NCI-H2171 (cell line): ENCODE measurements at places on chromosomes 5 and 9.

DNA sequence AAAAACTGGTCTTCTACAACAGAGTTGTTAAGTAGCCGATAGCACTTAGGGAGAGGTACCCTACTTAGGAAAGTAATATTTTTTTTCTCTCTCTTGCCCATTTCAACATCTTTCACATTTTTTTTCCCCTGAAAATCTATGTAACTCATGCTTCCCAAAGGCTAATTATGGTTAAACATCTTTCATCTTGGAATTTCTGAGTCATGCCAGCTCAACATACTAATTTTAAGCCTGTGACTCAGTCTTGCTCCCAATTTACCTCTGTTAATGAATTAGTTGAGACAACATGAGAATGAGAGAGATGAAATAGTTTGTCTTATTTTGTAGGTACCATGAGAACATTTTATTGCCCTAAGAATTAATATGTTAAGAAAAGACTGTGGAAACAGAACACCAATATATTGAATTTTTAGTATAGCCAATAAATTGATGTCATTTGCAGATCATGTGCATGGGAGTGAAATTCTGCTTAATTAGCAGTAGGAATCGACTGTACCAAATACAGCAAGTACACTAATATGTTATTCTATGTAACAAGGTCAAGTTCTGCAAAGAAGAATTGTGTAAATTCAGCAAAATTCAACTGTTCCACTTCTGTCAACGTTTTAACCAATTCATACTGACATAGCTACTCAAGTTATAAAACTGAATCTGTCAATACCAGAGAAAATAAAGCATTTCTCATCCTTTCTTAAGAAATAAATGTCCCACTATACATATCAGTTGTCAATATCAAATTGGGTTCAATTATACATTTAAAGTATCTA, 550.0 kb downstream of the PTPRD start:
- DNase-seq: no peak

- DNase-seq: no peak
These were observed 44.4 kb upstream of the GPR21 start for GRCh38 chr9:122988920-122989621.

DNA sequence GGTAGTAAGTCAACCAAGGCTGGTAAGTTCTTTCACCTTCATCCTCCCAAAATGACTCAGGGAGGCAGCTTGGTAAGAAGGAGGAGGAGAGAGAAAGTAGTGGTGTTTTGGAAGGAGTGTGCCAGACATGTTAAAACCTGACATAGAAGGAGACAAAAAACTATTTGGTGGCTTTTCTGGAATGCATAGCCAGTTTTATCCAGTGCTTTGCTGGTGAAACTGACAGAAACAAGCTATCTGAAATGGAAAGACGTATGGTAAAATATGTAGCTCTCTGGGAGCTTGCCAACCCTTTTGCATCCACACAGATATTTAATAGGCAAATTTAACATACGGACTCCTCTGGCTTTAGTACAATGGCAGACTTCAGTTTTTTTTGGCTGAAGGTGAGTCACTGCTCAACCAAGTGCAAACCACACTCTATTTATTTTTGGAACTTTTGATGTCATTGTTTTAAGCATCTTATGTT, 45.4 kb downstream of the RAB14 start:
- DNase-seq: no peak

DNA sequence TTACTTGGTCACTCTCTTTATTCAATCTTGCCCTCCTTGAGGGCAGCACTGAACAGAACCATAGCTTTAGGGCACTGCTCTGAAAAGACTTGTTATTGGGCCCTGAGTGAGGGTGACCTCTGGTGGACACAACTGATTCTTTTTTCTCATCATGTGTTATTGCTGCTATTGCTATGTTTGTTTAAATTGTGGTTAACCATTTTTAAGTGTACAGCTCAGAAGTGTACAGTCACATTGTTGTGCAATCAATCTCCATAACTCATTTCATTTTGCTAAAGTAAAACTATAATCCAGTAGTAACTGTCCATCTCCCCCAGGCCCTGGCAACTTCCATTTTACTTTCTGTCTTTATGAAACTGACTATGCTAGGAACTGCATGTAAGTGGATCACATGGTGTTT, 351.1 kb upstream of the RIOK2 start:
- no peak for DNase-seq

GRCh38 chr5:159660401-159660800, 255.9 kb upstream of the ADRA1B start:
- DNase-seq: no peak

GRCh38 chr5:73763300-73764032, 137.5 kb downstream of the ARHGEF28 start:
- DNase-seq: no peak

- DNase-seq: no peak
These were observed 1.2 kb upstream of the SMARCA2 start for GRCh38 chr9:2013743-2014475.

GRCh38 chr5:128014578-128014977, 69.0 kb upstream of the SLC12A2 start:
- no peak for DNase-seq

DNA sequence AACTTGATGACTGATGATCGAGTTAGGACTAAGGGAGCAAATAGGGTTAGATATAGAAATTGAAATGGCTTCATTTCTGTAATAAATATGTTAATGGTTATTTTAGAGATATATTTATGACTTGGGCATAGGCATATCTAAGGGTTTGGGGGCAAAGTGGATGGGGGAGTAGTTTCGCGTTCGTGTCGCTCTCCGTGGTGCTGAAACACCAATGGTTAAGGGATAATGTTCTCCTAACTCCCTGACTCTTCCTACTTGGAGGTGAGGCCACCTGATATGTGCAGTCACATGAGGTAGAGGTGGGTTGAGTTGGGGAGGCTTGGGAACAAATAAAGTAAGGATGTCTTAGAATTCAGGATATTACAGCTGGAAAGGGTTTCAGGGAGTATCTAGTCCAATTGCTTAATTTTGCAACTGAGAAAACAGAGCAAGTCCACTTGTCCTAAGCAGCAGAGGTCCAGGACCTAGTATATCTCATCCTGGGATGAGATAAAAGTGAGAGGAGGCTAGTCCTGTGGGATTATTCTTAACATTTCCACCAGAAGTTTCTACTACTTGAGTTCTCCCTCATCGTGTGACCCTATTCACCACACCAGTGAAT, 44.0 kb upstream of the MAP1B start:
- DNase-seq: no peak

DNA sequence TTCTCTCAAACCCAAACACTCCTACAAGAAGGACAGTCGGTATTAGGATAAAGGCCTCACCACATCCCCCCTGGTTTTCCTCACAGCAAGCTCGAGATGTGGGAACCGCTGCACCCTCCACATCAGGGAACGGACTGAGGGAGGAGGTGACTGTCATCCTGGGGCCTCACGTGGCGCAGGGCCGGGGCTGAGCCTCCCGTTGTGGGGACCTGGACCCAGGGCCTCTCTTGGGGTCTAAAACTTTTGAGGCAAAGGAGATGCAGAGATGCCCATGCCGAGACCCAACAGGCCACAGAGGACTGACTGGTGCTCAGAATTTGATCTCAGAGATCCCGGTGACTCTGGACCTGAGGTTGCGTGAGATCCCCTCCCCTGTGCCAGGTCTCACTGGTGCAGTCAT, 72.7 kb downstream of the MRPL36 start:
- DNase-seq: no peak

DNA sequence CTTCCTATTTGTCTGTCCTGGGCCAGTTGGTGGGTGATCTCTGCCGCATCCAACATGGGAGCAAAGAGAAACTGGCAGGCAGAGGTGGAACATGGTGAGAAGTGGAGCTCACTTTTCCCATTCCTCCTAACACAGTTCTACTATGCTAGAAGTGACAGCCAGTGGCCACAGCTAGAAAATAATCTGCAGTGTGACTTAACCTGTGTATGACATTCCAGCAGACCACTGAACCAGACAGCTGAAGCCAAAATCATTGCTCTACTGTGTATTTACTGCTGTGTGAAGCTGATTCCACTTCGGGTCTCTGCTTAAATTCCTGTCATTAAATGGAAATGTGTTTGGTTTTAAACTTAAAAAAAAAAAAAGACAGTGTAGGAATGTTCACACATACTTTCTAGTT, 523.0 kb downstream of the MTRR start:
- no peak for DNase-seq

DNA sequence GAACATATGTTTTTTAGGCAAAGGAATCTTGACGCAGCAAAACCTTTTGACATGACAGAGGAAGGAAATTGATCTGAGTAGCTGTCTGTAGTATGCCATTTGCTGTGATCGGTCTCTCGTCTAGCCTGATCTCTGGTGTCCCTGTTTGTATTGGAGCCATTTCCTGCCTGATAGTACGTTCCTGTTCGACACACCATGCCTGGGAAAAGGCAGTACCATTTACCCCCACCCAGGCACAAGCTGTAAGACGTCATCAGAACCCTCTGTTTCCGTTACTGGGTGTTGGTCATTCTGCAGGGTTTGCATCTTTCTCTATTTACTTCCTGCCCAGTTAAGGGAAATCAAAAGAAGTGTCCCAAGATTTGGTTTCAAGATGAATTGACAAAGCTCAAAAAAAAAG, 129.7 kb downstream of the CEMIP2 start:
- DNase-seq: no peak

- DNase-seq: no peak
These were observed 477.4 kb downstream of the ARHGEF28 start for GRCh38 chr5:74103131-74104023.

GRCh38 chr9:97572892-97573365, 60.2 kb downstream of the TSTD2 start:
- DNase-seq: no peak

DNA sequence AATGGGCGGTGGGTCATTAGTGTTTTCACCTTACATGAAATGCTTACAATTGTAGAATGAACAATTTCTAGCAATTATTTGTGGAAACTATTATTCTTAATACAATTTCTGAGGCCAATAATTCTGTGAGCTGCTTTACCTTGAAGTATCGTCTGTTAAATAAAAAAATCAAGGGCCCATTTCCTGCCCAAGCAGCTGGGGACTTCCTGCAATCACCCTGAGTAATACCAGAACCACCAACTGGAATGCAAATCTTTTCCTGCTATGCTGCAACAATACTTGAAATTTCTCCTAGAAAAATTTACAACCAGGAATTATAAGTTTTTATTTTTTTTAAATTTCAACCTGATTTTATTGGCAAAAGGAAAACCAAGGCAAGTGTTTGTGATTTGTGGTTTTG, 52.6 kb downstream of the ADAMTS16 start:
- no peak for DNase-seq

GRCh38 chr5:13866792-13867191, 77.7 kb downstream of the DNAH5 start:
- DNase-seq: no peak

GRCh38 chr9:23314247-23314646, 511.8 kb downstream of the ELAVL2 start:
- no peak for DNase-seq

- no peak for DNase-seq
These were observed 180.9 kb downstream of the MAPKAP1 start for GRCh38 chr9:125525921-125526631.

- DNase-seq: no peak
These were observed 1816.1 kb upstream of the C9orf72 start for GRCh38 chr9:29389421-29389820.

DNA sequence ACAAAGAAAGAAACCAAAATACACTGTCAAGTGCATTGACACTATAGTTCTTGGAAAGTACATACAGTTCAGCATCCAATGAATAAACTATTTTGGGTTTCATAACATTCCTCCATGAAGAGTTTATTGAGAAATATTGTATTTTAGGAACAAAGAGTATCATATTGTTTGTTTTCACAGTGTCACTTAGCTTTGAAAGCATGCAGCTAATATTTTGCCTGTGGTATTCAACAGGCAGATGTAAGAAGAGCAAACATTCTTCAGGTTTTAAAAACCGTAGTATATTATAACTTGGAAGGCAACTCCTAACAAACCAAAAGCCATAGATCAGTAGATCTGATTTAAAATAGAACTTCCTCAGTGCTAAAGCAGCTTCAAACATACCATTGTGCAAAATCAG, 4.5 kb downstream of the PRELID2 start:
- no peak for DNase-seq

DNA sequence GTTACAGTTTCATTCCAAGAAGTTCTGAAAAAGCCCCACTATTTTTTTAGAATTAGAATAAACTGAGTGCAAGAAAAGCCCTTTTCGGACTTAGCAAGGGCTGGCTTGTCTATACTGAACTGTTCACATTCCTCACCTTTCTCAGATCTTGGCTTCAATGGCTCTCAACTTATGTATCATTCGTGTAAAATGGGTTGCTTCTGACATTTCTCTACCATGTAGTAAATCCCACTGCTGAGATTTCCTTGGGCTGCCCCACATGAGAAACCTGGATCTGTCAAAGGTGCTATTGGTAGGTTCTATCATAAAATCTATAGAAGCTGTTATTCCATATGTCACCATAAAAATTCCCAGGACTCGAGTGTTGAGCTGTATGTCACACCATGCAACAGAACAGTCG, 454.3 kb downstream of the CTNND2 start:
- DNase-seq: no peak

GRCh38 chr5:179724163-179724562, 8.5 kb upstream of the MAML1 start:
- no peak for DNase-seq

- no peak for DNase-seq
These were observed 275.9 kb downstream of the CRB2 start for GRCh38 chr9:123631862-123632261.

DNA sequence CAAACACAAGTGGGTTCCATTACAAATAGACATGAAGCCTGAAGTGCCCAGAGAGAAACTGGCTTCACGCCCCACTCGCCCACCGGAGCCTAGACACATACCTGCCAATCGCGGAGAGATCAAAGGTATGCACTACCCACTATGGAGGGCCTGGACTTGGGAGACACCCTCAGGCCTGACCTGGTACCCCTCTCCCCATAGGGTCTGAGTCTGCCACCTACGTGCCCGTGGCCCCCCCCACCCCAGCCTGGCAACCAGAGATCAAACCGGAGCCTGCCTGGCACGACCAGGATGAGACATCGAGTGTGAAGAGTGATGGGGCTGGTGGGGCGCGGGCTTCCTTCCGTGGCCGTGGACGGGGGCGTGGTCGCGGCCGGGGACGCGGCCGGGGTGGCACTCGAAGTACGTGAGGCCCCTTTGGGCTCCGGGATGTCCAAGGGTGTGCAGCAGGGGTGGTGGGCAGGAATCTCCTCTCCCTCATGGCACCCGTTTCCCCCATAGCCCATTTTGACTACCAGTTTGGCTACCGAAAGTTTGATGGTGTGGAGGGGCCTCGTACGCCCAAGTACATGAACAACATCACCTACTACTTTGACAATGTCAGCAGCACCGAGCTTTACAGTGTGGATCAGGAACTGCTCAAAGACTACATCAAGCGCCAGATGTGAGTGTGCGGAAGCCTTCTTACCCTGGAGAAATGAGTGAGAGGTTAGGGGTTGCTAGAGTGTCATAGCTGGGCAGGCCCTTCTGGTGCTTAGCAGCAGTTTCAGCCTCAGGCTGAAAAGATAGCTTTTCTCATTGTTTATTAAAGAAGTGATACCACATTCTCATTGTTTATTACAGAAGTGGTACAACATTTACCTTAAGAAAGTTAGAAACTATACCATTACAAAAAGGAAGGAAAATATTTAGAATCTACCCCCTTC, 38.7 kb downstream of the LARP1 start:
- DNase-seq: no peak
